ENCODE measurements at places on chromosomes 3 and 15. TPM values are rescaled to one million over a fixed set of nuclear protein-coding genes. Genes with fewer than 3 reads are reported as not detected.
A peak's percentile ranks its signal among the peaks of the same experiment; 100 is the strongest.

Gene UROC1
- 1.0 TPM for total RNA-seq

Gene GOLGA6A
- 42.4 TPM for total RNA-seq

Gene CD47
- total RNA-seq: 49.9 TPM

Gene SMCO1
- total RNA-seq: 0.25 TPM

Gene C2CD4B
- total RNA-seq: 2.9 TPM

Gene CLDN16
- total RNA-seq: 0.55 TPM

Gene ISL2
- 4.2 TPM for total RNA-seq

Gene ZNF502
- 10.8 TPM for total RNA-seq

Gene SEMA3G
- total RNA-seq: 2.1 TPM

Gene TGM5
- 0.43 TPM for total RNA-seq

Gene MME
- total RNA-seq: 6.3 TPM

Gene EXD1
- 20.7 TPM for total RNA-seq

DNA sequence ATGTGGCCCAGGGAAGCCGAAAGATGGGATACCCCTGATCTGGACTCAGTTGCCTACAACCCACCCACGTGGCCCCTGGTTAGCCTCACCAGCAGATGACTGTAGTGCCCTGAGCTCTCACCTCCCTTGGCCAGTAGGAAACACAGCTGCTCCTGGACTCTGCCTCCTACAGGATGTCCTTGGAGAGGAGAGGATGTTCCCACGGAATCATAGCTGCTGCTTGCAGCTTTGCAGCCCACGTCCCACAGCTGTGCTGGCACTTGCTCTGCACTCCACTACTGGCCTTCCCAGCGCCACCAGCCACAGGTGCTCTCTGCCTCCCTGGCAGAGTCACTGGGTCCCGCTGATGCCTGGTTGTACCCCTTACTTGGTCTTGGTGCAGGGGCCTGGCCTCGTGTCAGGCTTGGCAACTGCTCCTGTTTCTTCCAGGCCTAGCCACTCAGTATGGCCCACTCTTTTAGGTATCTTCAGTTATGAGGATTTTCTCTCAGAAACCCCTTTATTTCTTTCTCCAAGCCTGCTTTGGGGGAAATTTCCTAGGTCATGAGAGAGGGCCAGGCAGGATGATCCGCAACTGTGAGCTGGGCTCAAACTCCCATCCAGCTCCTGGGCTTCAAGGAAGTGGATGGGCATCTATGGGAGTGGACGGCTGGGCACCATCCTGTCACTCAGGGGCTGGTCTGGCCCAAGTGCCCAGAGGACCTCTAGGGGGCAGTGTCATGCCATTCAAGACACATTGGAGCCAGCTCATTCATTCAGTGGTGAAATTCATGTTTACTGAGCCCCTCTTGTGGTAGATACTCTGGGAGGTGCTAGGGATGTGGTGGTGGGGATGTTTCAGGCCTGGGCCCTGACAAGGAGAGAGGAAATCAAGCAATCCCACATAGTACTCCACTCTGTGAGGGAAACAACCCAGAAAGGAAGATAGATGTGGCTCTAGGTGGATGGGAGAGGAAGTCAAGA, 16.2 kb upstream of the VILL start:
- peak; percentile 78 for DNase-seq

GRCh38 chr3:63662011-63662410, 9.5 kb downstream of the SNTN start:
- no peak for DNase-seq

DNA sequence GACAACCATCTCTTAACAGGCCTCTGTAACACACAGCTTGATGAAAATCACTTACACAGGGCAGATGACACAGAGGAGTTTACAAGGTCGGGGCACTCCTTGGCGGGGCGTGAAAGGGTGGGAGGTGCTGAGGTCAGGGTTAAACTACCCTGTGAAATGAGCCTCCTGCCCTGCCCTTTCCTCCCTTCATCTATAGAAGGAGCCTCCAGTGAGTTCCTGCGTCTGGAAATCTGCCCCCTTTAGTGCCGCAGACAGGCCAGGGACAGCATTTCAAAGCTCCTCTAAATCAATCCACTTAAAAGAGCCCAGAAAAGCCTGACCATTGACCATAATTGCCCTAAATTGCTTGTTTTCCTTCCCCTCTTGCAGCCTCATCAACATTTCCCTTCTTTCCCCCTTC, 1.9 kb downstream of the ROBO1 start:
- no peak for DNase-seq

DNA sequence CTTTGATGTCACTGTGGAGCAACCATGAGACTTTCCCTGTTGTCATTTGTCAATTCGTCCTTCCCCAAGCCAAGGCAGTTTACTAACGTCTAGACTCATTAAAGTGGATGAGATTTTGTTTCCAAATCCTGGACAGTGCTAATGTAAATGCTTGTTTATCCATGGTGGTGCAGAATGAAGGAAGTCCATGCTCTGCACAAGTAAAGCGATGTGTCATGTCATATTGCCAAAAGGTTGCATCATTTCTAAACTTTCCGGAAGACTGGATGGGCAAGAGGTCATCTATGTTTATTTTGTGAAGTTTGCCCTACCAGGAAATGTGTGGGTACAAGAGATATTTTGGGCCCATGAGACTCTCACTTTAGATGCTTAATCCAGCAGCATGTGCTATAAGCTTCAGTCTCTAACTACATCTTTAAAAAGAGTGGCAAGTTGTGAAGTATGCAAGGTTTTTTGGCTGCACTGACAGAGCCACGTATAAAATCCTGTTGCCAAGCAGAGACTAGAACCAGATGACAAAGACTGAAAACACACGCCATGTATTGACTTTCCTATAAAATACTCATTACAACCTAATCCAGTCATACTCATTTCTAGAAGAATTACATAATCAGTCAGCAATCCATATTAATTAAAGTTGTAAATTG, 72.1 kb upstream of the FNDC3B start:
- DNase-seq: no peak

GRCh38 chr3:190699776-190700175, 162.7 kb downstream of the GMNC start:
- no peak for DNase-seq

- no peak for DNase-seq
Observed at GRCh38 chr3:170275832-170276231, 53.6 kb downstream of the PRKCI start.

- DNase-seq: no peak
Observed at GRCh38 chr3:194154346-194154745, 18.4 kb downstream of the HES1 start.

GRCh38 chr3:189967254-189967865, 153.3 kb downstream of the P3H2 start:
- DNase-seq: no peak

GRCh38 chr3:40201770-40202169, 107.7 kb upstream of the EIF1B start:
- no peak for DNase-seq

GRCh38 chr15:90414408-90415028, 26.5 kb downstream of the IQGAP1 start:
- no peak for DNase-seq

GRCh38 chr15:90892023-90892422, 7.7 kb downstream of the FES start:
- DNase-seq: no peak

- no peak for DNase-seq
Observed at GRCh38 chr15:77464129-77464865, 43.6 kb downstream of the HMG20A start.

- peak; percentile 47 for DNase-seq
Observed at GRCh38 chr3:170751083-170751898, 118.7 kb downstream of the RPL22L1 start.

GRCh38 chr3:183912895-183913579, 28.4 kb upstream of the PARL start:
- peak; percentile 43 for DNase-seq

DNA sequence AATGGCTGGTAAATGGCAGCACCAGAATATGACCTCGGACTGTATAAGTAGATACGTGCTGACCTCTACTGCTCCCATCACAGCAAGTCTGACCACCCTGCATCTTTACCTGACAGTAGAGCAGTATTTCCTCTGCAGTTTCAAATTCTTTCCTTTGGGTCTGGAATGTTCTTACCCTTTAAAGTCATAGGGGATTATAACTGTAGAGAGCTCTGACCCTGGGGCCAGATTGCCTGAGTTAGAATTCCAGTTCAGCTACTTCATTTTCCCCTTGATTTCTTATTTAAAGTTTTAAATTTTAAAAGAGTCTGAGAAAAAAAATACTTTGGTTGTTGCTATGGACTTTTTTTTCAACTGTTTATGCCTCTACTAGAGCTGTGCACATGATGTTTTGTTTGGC, 237.7 kb downstream of the NR1D2 start:
- no peak for DNase-seq

- DNase-seq: peak; percentile 85
Observed at GRCh38 chr15:98954411-98954810, 53.2 kb downstream of the PGPEP1L start.

DNA sequence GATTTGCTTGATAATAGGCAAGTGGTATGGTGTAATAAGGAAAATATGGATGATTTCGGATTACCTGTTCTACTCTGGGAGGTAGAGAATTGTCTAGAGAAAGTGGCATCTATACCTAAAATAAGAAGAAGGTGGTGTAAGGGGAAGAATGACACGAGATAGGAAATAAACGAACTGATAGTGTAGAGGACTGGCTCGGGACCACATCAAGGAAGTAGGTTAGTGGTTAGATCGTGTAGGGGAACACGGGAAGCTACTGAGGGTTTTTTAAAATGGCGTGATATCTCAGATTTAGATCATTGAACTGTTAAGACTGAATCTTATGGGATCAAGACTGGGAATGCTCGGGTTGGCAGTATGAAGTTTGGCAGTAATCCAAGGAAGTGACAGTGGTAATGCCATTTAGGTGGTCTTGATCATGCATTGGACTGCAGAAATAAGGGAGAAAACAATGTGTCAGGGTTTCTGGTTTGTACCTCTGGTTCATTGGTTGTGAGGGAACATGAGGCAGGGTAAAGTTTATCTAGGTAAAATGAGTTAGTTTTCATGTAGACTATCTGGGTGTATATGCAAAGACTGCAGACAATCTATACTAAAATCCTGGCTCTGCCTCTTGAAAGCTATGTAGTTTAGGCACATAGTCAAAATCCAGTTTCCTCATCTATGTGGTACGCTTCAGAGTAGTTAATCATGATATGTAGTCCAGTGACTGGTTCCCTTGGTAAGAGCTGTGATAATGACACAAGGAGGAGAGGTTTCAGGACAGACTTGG, 7.4 kb downstream of the RPL14 start:
- no peak for DNase-seq

GRCh38 chr3:196778755-196779154, 39.1 kb downstream of the PAK2 start:
- peak; percentile 33 for DNase-seq

DNA sequence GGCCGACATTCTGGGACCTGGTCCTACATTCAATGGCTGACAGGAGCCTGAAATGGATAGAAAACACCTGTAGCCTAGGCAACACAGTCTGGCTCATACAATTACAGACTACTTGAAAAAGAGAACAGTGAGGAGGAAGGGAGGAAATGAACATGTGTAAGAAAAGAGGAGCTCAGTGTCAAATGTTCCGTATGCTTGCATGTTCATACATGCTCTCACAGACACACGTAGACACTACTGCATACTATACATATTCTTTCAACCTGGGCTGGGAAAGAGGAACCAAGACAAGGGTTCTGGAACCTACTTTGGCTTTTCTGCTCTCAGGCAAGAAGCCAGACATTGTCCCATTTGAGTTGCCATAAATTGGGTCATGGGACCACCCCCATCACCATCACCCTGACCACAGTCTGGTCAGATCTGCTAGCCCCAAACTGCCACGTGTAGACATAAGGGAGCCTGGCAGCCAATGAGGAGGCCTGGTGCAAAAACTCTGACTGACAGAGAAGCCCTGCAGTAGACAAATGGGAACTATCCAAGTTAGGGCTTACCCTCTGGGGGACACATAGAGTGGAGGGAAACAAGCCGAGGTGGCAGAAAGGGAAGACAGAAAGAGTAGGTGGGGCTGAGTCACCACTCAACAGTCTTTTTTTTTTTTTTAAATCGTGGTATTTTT, 310.0 kb downstream of the SHQ1 start:
- no peak for DNase-seq

DNA sequence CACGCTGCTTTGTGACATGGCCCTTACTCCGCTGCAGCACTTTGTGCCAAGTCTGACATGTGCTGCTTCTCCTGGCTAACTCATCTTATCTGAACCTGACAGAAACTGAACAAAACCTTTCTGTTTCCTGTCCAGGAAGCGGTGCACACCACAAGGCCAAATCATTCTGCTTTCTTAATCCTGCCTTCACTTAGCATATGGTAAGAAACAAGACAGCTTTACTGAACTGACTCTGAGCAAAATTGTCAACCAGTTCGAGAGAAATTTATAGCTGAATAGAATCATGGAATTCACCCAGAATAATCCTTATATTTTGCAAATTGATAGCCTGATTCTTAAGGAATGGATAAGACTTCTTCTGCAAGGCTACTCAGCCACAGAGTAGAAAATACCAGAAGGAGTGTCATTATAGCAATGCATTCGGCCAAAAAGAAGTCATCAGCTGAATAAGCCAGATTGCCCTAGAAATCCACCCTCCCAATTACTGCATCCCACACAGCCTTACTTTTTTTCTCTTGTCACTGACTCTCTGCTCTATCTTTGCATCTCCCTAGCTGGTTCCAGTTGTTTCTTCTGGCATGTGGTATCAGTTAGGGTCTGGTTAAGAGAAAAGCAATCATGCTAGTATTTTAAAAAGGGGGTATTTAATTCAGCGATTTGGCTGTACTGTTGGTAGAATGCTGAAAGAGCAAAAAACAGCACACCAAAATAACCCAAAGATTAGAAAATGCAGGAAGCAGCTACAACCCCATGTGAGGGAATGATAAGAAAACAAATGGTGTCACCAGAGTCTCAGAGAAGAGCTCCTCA, 41.6 kb upstream of the STRIT1 start:
- peak; percentile 76 for DNase-seq

DNA sequence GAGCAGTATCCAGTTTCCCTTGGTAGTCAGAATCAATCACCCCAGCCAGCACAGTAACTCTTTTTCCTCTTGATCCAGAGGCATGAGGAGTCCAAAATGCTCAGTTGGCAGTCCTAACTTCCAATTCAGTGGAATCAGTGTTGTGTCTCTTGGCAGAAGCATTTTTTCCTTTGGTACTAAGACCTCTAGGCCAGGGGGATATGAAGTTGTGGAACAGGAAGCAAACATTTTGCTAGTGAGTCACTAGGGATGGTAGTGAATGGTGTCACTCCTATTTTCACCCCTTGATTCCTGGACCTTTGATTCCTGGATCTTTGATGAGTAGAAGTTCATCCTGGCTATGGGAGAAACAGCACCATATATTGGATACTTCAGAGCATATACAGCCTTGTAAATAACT, 70.5 kb upstream of the ALDH1A3 start:
- no peak for DNase-seq

DNA sequence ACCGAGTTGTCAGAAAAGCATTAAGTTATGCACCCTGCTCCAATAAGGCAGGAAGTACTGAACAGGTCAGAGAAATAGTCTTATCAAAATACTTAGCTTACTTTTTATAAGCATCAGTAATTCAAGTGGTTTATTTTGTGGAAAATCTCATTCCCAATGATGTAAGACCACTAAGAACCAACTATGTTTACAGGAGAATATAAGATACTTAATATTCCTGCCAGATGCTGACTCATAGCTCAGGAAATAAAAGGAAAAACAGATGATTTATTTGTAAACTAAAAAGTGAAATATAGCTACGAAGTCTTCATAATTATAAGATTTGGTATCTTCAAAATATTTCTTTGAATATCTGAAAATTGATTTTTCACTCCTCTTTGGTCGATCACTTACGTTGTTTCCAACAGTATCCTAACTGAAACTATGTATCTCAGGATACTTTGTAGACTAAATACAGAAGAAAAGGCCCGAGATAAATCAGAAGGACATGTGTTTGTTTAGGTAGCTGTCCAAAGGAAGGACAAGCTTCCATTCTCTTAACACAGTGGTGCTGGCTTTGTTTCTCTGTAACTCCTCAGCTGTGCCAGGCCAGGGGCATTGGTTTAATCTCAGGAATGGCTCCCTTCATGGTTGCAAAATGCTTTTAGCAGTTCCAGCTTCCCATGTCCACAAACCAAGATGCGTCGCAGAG, 295.8 kb downstream of the GBE1 start:
- DNase-seq: peak; percentile 23

All from testis (tissue), 5 donors.